ENCODE measurements at places on chromosomes 7 and 10.
A peak's percentile ranks its signal among the peaks of the same experiment; 100 is the strongest.

- no peak for DNase-seq
These were observed 45.5 kb downstream of the TNPO3 start for GRCh38 chr7:129009437-129009836.

DNA sequence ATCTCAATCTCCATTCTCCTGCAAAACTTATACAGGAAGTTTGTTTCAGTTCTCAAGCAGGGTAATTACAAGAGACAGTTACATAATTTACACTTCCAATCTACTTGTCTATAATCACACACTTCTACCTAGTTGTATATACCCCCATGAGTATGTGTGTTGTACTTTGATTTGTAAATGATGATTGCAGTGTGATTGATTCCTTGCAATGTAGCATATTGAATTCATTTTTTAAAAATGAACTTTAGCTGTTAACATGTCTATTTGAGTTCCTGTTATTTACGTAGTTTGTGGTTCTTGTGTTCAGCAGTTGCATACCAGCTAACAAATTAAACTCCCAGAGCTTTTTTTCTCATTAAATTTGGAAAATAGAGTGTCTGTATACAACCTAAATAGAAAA lies 102.5 kb upstream of the SAMD8 start:
- DNase-seq, result no peak

DNA sequence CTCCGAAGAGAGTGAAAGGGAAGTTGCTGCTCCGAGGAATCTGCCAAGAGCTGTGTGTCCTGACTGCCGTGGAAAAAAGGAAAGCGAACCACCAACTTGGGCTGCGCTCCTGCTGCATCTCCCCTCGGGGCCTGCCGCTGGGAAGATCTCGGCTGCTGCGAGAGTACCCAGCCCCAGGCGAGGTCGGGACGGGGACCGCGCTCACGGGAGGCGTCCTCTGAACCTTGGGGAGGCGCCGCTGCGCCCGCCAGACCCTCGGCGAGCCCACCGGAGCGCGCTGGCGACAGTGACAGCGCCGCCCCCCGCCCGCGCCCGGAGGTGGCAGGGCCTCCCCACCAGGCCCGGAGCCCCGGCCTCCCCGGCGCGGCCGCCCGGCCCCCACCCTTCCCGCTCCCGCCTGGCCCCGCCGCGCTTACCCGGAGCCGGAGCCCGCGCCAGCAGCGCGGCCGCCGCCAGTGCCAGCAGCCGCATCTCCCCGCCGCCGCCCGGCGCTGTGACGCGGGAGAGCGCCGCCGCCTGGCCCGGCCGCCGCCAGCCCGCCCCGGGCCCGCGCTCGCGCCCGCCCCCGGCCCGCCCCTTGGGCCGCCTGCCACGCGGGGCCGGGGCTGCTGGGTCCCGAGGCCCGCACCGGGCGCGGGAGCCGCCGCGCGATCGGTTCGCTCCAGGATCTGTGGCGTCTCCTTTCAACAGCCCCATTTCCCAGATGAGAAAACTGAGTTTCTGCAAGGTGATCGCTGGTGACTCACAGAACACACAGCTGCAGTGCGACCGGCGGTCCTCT lies at the start of gene VSTM4:
Gene VSTM4, minus strand, starts transcription at position 508 of the 781 bp plus-strand sequence. Its CDS starts 37 bp downstream, at position 471.
- peak; percentile 20 for DNase-seq

DNA sequence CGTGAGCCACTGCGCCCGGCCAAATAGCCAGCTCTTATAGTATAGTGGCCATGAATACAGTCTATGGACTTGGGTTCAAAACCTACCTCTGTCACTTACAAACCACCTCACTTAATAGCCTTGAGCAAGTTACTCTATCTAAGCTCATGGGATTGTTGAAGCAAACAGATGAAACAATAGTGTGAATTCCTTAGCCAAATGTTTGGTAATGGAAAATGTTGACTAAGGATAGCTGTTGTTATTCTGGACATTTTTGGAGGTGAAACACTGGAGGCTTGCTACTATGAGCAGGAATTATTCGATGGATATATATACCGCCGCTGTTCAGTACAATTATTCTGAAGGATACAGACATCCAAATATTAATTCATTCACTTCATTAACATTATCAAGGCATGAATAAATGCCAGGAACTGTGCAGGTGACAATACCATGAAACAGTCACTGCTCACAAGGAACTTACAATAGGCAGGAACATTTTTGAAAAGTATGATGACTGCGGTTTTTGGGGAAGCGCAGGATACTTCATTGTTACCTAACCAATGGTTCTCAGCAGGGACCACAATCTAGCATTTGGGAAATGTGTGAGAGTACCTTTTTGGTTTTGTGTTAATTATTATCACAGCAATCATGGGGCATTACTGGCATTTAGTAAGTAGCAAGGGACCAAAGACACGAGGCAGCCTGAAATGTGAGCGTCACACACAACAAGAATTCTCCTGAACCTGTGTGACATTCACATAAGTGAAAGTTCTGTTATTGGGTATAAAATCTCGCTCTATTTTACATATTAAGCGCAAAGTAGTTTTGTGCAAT lies 55.7 kb downstream of the CUBN start:
- no peak for DNase-seq

DNA sequence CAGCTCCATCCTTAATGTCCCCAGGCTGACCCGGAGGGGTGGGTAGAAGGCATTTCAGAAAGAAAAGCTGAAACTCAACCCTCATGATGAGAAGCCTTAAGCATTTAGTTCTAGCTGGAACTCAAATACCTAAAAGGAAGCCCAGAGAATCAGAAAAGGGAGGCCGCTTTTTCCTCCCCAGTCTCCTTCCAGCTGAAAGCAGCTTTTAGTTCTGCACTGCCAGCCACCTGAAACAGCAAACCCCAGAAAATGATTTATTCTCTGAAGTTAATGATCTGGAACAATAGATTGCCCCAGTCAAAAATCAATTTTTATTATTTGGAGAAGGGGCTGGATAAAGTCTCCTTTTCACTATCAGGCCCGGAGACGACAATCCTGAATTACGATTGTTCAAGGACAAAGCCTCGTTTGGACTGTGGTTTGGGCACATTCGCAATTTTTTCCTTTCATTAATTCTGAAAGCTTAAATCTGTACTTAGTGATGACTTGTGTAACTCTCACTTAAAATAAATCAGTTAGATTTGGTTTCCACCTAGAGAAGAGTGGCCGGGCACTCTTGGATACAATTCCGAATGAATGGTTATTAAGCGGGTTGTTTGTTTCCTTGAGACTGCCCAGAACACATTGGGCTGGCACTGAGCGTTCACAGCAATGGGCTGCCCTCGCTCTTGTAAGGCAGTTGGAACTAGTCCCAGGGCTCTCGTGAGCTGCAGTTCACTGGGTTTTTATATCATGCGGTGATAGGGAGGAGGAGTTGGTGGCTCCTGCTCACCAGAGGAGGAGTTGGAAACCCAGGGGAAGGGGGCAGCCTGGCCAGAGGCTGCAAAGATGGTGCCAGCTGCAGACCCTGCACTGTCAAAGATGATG lies 262.2 kb downstream of the CCSER2 start:
- DNase-seq, result no peak

GRCh38 chr10:37865957-37866803 lies 8.8 kb upstream of the ZNF248 start:
- DNase-seq, result no peak

GRCh38 chr7:81725003-81725811 lies 44.6 kb downstream of the HGF start:
- DNase-seq, result no peak

DNA sequence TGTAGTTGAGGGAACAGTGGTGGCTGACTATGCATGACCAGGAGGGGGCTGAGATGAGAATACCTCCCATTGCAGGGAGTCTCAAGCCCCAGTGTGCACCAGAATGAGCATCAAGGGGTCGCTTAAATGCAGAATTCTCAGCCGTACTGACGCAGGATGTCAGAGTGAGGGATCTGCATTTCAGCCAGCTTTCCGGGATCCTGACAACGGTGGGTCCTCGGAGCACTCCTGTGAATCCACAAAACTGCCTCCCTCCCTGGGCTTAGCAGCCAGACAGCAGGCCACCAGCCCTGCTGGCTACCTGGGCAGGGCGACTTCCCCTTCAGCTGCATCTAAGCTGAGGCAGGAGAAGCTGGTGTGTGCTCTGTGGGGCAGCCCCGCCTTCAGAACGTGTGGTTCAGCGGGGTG lies 21.8 kb upstream of the LOXL4 start:
- no peak for DNase-seq

DNA sequence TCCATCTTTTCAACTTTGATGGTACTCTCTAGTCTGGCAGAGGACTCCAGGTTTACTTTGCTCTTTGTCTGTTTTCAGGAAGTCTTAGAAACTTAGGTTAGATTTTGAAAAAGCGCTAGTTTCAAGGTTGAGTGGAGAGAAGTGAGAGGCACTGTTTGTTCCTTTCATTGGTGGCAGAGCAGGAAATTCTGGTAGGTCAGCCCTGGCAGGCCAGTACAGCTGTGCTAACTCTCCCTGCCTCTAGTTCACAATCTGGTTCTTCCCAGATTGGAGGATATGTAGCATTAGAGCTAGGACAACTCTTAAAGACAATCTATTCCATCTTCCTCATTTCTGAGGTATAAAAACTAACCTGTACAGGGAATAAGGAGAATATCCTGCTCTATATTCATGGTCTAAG lies 160.9 kb upstream of the FZD1 start:
- DNase-seq, result no peak

DNA sequence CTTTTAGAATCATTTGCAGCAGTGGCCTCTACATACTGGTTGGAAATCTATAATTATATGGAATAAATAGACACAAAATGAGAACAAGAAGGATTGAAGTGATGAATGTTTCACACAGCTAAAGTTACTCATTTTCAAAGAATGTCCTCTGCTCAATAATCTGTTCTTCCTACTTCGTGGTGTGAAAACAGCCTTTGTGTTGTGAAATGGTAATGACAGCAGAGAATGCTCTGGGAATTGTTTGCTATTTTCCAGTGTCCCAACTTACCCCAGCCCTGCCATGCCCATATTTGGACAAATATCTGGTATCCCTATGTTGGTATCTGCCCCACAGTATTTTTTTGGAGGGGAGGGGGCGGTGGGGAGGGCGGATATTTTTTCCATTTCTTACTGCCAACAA lies 130.4 kb downstream of the GLI3 start:
- DNase-seq, result no peak

DNA sequence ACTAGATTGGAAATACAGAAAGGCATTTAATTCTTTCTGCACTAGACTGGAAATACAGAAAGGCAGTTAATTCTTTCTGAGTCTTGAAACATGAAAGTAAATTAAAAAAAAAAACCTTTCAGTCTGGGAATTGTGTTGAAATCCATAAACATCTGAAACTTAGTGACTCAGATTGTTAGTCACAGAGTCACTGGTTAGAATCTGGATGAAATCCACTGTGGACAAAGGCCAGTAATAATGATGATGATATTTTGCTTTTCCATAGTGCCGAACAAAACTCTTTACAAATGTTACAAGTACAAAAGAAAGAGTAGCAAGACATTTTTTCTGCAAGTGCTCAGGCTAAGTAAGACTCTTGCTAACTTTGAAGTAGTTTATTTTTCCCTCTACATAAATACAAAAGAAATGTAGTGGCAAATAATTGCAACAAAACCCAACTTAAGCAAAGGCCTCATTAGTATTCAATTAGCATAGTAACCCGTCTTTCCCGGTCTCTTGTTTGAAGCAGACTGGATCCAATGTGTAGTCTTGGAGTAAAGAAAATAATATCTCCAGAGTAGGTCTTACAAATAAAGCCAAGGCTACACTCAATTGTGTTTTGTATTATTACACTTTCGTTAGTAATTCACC lies 5.8 kb upstream of the PRTFDC1 start:
- DNase-seq, result no peak

- DNase-seq, result no peak
These were observed 55.9 kb downstream of the TRRAP start for GRCh38 chr7:98934267-98934666.

DNA sequence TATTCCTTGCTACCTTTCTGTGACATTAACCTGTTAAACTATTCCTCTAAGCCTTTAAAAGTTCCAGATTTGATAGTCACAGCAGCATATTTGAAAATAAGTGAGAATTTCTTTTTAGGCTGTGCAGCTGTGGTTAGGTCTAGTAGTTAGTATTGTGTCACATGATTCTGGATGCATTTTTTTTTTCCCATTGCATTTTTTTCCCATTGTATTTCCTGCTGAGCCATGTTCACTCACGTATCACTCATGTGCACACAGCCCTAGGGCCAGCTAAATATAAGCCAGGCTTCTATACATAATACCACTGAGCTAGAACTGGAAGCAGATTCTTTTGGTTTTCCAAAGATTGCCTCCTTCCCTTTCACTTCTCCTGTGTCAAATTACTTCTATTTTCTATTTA lies 37.4 kb downstream of the DNAJC9 start:
- DNase-seq, result no peak

DNA sequence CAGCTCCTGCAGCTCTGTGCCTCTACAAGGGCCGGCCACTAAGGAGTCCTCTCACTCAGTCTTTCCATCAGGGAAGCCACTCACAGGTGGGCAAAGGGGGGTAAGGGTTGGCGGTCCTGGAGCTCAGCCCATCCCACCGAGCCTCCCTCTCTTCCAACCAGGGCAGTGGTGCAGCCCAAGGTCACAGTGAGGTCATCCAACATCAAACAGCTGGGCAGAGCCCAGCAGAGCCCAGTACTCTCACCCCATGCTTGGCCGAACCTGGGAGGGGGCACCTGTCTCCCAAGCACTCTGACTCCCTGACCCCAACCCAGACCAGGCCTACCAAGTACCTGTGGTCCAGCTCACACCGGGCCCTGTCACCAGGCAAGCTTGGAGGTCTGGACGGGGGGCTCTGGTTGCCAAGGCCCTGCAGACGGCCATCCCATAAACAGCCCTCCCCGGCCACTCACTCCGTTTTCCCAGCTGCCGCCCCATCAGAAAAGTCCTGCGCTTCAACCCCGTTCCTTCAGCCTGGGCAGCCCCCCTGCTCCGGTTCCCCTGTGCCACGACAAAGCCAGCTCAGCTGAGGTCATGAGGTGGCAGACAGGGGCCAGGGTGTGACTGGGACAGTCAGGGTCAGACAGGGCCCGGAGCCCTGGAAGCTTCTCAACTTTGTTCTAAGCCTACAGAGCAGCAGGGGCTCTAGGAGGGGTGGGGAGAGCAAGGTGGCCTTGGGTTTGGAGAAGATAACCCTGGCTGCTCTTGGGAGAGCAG lies 27.5 kb downstream of the PDGFA start:
- DNase-seq, result no peak

DNA sequence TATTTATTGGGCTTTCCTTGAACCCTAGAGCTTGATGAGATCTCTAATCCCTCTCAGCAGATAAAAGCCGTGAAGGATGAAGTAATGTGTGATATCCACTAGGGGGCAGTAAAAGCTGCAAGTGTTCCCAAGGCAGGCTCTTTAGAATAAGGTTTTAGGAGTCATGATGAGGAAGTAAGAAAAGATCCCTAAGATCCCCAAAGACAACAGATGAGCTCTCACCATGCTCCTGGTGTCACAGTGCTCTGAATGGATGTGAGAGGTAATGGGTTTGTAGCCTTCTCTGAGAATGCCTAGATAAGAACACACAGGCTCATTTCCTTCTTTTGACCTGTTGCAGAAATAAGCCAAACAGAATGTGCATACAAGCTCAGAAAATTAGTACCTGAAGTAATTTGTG lies 70.4 kb upstream of the ITPRID1 start:
- peak; percentile 37 for DNase-seq

DNA sequence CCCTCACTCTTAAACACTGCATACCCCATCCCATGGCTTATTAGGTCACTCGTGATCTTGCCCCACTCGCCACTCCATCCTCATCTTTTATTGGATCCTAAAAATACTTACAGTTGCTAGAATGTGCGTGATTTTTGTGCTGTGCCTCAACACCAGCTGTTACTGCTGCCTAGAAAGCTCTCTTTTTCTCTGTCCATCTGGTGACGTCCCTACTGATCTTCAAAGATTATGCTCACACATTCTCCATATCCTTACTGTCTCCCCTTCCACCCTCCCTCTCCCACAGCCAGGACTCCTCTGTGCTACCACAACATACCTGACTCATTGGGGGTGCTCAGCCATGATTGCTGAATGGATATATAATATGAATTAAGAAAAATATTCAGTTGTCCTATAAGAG lies 42.0 kb downstream of the CDK6 start:
- DNase-seq, result no peak

Data from iPS DF 6.9 (cell line).